ENCODE measurements at places on chromosomes 4 and X.

- DNase-seq: no peak
These were observed 5.3 kb downstream of the ARSF start for GRCh38 chrX:3046253-3047240.

DNA sequence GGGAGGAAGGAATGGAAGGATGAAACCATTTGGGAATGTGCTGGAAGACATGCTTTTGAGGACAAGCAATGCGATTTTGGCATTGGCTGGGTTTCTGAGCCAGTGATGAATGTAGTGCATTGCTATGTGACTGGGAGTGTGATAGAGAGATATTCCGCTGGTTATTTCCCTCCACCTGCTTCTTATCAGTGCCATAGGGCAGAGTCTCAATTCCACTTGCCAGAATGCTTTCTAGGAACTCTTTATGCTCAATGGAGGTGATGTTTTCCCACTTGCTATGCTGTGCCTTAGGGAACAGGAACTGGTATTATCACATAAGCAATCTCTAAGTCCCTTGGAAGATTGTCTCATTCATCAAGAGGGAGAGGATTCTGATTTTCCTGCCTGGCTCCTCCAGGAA is 28.0 kb downstream of the TBL1X start:
- DNase-seq: no peak

DNA sequence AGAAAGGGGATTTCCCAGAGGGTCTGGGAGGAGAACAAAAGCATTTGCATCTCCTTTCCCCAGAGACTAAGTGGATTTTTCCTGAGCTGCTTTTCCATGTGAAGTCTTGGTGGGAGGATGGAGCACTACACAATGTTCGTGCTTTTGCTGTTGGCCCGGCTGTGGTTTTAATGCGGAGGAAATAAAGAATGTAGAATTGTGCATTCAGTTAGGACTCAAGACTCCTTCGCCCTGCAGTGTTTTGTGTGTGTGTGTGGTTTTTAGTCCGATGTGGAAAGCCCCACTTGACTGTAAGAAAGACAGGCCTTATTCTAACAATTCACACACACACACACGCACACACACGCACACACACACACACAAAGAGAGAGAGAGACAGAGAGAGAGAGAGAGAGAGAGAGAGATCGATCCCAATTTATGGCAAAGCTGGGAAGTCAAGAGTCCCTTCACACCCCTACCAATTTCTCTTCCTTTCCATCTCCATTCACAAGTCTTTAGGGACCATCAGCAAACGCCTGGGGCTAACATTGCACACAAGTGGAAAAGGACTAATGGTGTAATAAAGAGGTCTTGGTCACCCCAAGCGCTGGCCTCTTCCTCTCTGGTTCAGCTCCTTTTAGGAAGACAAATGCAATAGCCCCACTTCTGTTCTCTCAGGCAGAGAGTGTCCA is 44.2 kb downstream of the CLDN34 start:
- DNase-seq: no peak

DNA sequence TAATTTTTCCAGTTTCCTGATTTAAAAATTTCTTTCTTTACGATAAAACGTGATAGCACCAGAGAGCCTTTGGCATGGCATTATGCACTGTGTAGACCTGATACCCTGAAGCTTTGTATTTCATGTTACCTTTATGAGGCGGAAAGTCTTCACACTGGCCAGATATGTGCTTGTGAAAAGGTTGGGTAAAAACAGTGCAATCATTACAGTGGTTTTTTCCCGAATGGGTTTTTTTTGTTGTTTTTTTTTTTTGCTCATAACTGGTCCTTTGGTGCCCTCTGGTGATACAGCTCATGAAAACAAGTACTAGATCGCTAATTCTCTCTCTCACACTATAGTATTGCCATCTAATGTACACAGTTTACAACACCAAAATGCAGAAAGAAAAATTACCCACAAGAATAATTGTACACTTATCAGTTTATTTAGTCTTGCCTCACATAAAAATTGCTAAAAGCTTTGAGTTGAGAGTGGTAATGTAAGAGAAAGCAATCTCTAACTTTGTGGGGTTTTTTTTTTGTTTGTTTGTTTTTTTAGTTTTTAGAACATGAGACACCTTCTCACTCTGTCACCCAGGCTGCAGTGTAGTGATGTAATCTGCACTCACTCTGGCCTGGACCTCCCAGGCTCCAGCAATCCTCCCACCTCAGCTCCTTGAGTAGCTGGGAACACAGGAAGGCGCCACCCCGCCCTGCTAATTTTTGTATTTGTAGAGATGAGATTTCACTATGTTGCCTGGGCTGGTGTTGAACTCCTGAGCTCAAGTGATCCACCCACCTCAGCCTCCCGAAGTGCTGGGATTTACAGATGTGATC is 21.3 kb downstream of the SPCS3 start:
- peak; percentile 54 for DNase-seq

DNA sequence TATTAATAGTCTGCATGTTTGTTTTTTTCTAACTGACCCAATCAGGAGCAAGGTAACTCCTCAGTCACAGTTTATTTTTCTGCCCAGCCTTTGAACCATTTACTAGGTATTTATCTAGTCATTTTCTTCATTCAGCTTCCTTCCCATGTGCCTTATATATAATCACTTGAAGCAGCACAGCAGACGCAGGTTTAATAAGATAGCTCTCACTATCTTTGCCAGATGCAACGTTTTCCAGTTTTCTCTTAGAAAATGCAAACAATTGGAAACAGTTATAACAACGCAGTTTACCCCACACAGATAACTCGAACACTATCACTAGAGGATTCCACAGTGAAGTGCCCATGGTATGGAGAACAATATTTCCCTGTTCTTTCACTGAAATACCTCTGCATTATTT is 56.4 kb upstream of the NFKB1 start:
- DNase-seq: no peak

DNA sequence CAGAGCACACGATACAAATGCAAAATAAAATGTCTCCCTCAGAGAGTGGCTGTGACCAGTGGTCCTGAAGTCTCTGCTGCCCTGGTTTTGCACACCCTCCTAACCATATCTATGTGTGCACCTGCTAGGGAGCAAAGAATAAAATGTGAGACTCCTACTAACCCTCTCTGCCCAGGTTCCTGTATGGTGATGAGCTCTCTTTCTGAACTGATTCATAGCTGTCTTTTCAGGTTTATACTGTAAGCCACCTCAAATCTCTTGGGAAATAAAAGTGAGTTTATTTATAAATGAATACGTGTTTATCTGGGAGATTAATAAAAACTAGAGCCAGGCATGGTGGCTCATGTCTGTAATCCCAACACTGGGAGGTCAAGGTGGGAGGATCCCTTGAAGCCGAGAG is 126.0 kb upstream of the RBPJ start:
- no peak for DNase-seq

- no peak for DNase-seq
These were observed 1.0 kb upstream of the TMEM131L start for GRCh38 chr4:153465140-153465539.

GRCh38 chrX:148270499-148270898 is 229.9 kb upstream of the AFF2 start:
- no peak for DNase-seq

DNA sequence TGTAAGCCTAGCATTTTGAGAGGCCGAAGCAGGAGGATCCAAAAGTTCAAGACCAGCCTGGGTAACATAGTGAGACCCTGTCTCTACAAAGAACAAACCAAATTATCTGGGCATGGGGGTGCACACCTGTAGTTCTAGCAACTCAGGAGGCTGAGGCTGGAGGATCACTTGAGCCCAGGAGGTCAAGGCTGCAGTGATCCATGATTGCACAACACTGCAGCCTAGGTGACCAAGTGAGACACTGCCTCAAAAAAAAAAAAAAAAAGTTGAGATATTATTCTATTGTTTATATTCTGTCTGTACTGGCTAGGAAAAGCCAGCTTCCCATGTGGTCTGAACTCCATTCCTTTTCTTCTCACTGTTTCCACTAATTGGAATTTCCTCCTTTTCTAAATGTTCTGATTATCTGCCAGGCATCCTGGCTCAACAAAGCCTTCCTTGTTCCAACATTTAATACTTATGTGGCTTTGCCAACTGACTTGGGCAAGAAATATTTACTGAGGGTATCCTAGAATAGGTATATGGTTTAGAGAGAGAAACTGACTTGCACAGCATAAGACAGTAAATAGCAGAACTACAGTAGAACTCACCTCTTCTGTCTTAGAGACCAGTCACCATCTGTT is 175.2 kb upstream of the ADAMTS3 start:
- no peak for DNase-seq

GRCh38 chr4:38302910-38303309 is 342.7 kb downstream of the PTTG2 start:
- DNase-seq: no peak

DNA sequence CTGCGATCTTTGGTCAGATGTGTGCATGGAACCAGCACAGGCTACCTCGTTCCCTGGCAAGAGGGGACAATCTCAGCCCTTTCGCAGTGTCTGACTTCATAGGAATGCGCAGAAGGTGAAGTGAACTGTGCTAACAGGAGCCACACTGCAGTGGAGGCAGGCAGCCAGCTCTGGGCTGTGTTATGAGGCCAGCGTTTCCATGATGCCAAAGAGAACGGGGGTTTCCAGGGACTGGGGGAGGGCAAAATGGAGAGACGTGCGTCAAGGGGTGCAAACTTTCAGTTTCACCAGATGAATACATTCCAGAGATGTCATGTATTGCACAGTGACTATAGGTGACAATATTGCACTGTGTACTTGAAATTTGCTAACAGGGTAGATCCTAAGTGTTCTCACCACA is 30.4 kb downstream of the CLDN34 start:
- no peak for DNase-seq

DNA sequence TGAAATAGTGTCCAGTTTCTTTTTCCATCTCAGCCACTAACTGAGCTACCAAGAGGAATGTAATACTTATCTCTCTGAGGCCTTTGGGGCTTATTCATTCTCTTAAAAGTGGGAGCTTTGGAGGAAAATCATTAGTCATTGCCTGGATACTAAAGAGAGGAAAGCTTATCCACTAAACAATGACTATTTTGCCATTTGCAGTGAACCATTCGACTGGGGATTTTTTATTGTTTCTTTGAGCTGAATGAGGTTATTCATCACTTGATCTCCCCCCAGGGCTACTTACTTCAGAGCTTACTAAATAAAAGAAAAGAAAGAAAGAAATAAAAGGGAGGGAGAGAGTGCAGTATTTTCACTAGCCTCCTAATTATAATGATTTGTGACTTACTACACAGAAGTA is 1329.5 kb upstream of the TENM3 start:
- peak; percentile 54 for DNase-seq

Data from ACHN (cell line).